ENCODE measurements at places on chromosomes 3 and 15.

DNA sequence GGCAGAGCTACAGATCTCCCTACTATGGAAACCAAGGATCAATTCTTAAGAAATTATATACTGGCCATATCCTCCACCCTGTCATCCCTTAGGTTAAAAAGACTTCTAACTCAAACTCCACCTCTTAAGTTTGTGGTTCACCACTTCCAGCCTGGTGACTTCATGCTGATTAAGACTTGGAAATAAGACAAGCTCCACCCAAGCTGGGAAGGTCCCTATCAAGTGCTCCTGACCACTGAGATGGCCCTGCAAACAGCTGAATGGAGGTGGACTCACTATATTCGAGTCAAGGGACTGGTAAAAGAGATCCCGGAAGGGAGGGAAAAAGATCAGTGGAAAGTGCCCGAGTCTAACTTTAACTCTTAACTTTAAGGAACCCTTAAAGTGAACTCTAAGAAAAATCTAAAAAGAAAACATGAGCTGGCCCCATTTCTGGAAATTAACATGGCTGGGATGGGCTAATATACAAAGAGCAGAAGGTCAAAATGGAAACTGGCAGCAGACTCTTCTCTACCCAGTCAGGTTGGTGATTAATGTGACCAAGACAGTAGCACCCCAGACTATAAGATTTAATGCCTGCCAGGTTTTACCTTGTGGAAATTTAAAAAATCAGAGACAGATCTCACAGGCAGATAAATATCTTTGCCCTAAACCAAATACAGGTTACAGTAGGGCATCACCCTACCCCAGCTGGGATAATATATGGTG is 43.9 kb downstream of the PPCDC start:
- DNase-seq: no peak

DNA sequence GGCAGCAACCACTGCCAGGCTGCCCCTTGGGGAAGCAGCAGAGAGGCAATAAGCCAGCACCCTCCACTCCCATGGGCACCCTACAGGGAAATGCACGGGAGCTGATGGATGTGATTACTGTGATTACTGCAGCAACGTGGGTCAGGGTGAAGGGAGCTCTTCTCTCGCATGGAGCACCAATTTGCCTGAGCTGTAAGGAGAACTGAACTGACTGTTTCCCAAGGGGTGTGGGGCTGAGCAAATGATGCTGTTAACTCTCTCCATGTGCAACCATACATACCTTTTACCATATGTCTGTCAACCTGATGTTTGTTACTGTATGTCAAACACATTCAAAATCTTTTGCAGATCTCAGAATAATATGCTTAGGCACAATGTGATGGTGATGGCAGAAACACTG is 680.6 kb downstream of the SQOR start:
- no peak for DNase-seq

- DNase-seq: no peak
Observed at GRCh38 chr3:112253301-112253971, 40.6 kb downstream of the SLC9C1 start.

GRCh38 chr3:183270344-183270743 is 17.3 kb downstream of the B3GNT5 start:
- no peak for DNase-seq

GRCh38 chr15:29680465-29681165 is 141.7 kb downstream of the TJP1 start:
- DNase-seq: no peak

GRCh38 chr15:42154212-42154941 is 2.1 kb downstream of the PLA2G4F start:
- DNase-seq: no peak

DNA sequence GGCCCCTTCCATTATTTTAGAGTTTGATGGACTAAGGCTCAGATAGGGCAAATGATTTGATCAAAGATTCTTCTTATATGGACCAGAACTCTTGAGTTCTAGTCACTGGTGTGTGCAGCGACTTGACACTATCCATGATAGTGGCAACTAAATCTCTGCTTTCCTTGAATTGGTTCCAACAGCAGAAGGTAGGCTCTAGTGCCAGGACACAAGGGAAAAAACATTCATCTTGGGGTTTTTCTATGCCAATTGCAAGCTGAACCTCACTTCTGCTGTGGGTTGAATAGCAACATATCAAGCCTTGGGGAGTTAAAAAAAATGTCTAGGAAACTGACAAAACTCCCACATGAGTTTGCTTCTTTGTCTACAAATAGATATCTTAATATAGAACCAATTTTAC is 35.1 kb downstream of the CTXND1 start:
- no peak for DNase-seq

GRCh38 chr15:96076350-96076749 is 254.2 kb upstream of the NR2F2 start:
- DNase-seq: no peak

DNA sequence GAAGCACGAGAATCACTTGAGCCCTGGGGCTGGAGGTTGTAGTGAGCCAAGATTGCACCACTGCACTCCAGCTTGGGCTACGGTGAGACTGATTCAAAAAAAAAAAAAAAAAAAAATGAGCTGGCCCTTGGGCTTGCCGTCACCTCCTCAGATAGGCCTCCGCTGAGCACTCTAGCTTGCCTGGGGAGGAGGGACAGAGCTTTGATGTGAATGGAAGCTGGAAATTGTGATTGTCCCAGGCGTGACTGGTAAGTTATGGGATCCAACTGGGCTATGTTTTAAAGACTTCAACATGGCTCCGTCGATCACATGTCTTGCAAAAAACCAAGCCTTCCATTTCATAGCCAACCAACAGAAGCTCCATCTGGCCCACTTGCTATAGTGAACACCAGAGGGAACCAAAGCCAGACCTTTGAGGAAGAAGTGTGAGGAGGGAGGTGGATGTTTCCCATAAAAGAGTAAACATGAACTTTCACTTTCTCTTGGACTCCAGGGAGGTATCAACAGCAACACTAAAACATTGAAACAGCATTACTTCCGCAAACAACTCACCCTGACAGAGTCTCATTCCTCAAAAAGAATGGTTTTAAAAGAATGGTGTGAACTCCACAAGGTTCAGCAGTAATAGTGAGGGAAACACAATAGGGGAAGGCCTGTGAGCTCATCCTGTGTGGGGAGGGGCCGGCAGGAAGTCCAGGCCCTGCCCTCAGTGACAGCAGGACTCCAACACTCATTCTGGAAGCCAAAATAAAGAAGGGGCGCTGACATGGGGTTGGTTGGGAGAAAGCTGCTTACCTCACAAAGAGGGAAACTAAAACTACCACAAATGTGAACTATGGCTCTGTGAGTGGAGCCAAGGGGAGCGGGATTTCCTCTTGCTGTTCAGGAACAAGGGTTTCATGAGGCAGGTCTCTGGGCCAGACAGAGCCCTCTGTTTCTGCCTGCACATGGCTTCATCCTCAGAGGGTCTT is 59.2 kb upstream of the IL12A start:
- DNase-seq: no peak

- DNase-seq: no peak
Observed at GRCh38 chr3:108528459-108529252, 18.3 kb upstream of the MYH15 start.

GRCh38 chr3:73508330-73508954 is 116.3 kb downstream of the PDZRN3 start:
- DNase-seq: no peak

DNA sequence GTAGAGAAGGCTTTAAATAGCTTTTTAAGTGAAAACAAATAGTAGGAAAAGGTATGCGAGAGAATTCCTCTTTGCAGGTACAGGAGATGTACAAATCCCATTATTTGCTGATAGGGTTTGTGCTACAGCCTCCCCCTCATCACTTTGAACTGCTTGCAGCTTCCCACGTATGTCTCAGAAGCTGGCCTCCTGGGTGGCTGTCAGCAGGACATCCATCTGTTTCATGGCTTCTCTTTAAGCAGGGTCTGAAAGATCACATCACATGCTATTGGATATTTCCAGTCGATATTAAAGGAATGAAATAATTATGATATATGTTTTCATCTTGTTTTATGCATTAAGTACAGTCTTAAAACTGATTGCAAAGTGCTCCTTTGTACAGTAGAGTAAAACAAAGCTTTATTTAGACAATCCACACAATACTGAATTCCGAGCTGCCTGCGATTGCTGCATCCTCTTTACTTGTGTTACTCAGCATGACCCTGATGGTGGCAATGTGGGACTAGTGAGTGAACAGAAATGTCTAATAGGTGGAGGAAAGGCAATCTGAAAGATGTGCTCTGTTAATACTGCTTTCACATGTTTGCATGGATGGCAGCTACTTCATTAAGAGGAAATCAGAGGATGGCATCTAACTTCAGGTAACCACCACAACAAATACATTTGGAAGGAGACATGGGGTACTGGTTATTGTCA is 930.6 kb upstream of the SEMA6D start:
- DNase-seq: no peak

DNA sequence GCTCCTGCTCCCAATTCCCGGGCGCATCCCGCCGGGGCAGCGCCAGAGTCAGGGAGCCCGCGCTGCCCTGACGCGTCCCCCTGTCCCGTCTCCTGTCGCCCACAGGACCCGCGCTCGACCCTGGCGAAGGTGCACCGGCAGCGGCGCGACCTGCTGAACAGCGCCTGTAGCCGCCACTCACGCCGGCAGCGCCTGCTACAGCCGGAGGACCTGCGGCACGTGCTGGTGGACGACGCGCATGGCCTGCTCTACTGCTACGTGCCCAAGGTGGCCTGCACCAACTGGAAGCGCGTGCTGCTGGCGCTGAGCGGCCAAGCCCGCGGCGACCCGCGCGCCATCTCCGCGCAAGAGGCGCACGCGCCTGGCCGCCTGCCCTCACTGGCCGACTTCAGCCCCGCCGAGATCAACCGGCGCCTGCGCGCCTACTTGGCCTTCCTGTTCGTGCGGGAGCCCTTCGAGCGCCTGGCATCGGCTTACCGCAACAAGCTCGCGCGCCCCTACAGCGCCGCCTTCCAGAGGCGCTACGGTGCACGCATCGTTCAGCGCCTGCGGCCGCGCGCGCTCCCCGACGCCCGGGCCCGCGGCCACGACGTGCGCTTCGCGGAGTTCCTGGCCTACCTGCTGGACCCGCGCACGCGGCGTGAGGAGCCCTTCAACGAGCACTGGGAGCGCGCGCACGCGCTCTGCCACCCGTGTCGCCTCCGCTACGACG is 16.9 kb downstream of the C3orf22 start:
- no peak for DNase-seq

DNA sequence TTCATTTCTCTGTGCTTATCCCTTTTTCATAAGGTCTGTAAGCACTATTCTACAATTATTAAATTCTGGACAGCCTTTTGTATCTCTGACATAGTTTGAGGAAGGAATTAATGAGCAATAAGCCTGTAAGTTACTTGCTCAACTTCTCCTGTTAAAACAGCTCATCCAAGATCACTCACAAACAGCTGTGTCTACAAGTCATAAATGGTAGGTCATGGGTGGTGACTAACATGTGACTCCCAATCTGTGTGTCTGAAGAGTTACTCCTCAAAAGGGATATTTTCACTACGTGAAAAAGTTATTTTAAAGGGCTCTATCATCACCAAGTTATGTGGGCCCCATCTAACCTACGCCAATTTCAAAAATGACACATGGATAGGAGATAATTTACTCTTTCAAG is 145.2 kb upstream of the CBLB start:
- DNase-seq: no peak

DNA sequence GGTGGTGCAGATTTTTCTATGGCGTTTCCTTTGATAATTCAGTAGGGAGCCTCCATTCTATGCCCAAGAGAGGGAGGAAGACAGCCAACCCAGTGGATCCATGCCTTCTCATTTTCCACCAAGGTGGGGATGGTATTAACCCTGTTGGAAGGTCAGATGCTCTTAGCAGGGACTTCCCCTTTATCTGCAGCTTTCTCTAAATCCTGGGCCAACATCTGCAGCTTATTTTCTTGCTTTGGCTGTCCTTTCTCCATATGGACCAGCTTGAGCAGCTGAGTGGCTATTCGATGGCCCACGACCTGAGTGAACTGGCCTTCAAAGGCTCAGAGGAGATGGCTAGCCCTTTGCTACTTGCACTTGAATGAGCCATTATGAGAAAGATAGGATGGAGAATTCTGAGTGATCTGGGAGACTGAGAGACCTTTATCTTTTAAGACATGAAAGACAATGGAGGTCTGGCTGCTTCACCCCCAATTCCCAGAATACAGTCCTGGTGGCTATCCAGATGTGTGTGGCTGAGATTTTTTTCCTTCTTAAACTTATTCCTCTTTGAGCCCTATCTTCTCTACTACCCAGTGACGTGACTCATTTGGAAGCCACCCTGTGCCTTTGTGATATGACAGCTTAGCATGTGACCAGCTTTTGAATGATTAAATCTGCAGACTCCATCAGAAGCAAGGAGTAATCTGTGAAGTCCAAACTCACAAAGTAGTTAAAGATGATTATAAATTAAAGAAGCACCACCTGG is 39.6 kb upstream of the TRAK1 start:
- no peak for DNase-seq

DNA sequence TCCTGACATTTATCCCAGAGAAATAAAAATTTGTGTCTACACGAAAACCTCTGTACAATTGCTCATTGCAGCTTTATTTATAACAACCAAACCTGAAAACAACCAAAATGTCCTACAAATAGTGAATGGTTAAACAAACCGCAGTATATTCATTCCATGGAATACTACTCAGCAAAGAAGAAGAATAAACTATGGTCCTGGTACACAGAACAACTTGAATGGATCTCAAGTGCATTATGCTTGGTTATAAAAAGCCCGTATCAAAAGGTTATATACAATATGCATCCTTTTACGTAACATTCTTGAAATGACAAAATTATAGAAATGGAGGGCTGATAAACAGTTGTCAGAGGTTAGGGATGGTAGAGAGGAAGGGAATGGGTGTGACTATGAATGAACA is 3.7 kb downstream of the SEC22C start:
- no peak for DNase-seq

- no peak for DNase-seq
Observed at GRCh38 chr15:75114796-75115195, 86.9 kb upstream of the C15orf39 start.

DNA sequence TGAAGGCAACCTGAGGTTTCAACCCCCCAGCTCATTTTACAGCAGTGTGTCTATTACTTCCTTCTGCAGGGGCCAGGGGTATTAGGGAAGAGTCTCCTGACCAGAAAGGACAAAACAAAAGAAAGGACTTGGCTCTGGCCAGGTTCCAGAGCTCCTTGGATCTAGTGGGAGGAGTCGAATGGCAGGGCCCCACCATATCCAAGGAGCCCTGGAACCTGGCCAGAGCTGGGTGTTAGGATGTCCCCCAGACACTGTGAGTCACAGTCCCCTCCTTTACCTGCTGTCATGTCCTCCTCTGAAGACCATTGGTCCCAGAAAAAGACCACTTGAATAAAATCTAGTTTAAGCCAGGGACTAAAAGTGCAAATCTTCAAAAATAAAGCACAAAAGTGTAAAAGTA is 113.2 kb downstream of the EEFSEC start:
- DNase-seq: no peak

DNA sequence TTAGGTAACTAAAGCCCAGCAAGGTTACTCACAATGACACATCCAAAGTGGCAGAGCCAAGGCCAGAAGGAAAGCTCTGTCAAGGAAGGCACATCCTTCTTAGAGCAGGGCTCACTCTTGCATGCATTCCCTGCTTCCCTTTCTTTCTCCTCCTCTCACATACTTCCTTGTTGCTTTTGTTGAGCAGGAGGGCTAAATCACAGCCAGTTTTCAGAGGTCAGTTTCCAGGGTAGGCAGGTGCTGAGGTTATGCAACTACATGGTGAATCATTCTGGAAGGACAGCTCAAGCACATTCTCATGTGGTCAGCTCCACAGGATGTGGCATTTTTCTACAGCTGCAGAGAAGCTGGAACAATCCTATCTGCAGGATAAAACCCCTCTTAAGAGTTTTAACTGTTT is 275.6 kb downstream of the ZNF621 start:
- no peak for DNase-seq

- DNase-seq: no peak
Observed at GRCh38 chr3:8499181-8499611, 2.4 kb upstream of the LMCD1 start.

Measured in stimulated activated CD8-positive, alpha-beta memory T cell treated with anti-CD3 and anti-CD28 coated beads, Interleukin-2, amount 100 ng/mL, for 1 hour (primary cell).